Natural killer cell treated with Interleukin-12 subunit alpha and Interleukin-12 subunit beta and Interleukin-15 and Interleukin-18, amount 100 ng/mL, for 72 hours (primary cell): ENCODE measurements at places on chromosomes 12 and 14. TPM values are rescaled to one million over a fixed set of nuclear protein-coding genes. Genes with fewer than 3 reads are reported as not detected.

Gene MORN3
- total RNA-seq, result 0.43 TPM

Gene AKAP3
- 0.86 TPM for total RNA-seq

Gene EXOC3L4
- total RNA-seq, result not detected

Gene LRR1
- total RNA-seq, result 48.4 TPM

Gene GLIPR1L1
- not detected for total RNA-seq

Gene BCAT1
- total RNA-seq, result 14.5 TPM

Gene MLEC
- 115 TPM for total RNA-seq

GRCh38 chr14:53042480-53042879 lies 91.6 kb upstream of the FERMT2 start:
- peaks cover 39% of the 10 kb centered on the region for H3K36me3 ChIP-seq
- no peak overlapping the region for H3K4me3 ChIP-seq
- no peaks in the 10 kb centered on the region for H3K4me1 ChIP-seq
- no peak for DNase-seq
- H3K27ac ChIP-seq, result no peak overlapping the region

- no peak overlapping the region for H3K27ac ChIP-seq
- H3K4me3 ChIP-seq, result no peak overlapping the region
- no peaks in the 10 kb centered on the region for H3K4me1 ChIP-seq
- peaks cover 6% of the 10 kb centered on the region for H3K36me3 ChIP-seq
- no peak for DNase-seq
Observed at GRCh38 chr14:93923626-93924025, 3.5 kb upstream of the FAM181A start.

DNA sequence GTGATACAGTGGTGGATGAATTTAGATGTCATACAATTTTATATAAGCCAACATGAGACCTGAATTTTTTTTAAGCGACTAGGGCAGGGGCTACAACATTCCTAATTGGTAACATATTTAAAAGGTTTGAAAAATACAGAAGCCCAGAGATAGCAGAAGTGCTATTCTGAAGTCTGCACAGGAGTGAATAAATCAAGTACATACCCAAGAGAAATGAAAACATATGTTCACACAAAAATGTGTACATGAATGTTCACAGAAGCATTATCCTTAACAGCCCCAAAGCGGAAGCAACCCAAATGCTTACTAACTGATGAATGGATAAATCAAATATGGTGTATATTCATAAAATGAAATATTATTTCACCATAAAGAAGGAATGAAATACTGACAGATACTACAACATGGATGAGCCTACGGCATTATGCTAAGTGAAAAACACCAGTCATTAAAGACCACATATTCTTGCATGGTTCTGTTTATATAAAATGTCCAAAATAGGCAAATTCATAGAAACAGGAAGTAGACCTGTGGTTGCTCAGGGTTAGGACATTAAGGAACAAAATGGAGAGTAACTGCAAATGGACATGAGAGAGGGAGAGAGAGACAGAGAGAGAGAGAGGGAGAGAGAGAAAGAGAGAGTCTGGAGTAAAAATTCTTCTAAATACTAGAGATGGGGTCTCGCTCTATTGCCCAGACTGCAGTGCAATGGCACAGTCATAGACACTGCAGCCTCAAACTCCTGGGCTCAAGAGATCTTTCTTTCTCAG lies 28.0 kb upstream of the GXYLT1 start:
- peaks cover 29% of the 10 kb centered on the region for H3K4me1 ChIP-seq
- DNase-seq, result no peak
- peaks cover 19% of the 10 kb centered on the region for H3K36me3 ChIP-seq
- no peak overlapping the region for H3K4me3 ChIP-seq
- H3K27ac ChIP-seq, result no peak overlapping the region
- no peaks in the 10 kb centered on the region for H3K27me3 ChIP-seq

DNA sequence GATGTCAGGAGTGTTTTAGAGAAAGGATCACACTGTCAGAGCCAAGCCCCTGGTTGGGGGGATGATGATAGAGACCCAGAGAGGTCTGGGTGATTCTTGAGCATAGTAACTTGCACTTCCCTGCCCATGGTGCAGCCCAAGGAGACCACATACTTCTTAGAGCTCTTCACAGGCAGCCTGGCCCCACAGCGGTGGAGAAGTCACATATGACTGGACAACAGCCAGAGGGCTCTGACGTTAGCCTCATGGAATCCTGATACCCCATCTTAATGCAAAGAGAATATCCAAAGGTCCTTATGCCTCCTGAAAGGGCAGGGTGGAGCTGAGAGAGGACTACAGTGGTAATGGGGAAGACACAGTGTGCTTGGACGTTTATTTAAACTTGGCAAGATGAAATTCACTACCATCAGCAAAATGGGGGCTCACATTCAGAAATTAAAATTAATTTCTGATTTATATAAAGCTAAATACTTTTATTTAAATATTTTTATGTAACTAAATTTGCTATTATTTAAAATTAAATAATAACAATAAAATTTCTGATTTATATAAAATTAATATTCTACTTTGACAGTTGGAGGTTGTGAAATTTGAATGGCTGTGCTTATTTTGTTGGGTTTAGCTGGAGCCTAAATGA lies 131.3 kb downstream of the KTN1 start:
- H3K36me3 ChIP-seq, result no peaks in the 10 kb centered on the region
- no peak overlapping the region for H3K27ac ChIP-seq
- DNase-seq, result no peak
- no peaks in the 10 kb centered on the region for H3K27me3 ChIP-seq
- no peak overlapping the region for H3K4me3 ChIP-seq

DNA sequence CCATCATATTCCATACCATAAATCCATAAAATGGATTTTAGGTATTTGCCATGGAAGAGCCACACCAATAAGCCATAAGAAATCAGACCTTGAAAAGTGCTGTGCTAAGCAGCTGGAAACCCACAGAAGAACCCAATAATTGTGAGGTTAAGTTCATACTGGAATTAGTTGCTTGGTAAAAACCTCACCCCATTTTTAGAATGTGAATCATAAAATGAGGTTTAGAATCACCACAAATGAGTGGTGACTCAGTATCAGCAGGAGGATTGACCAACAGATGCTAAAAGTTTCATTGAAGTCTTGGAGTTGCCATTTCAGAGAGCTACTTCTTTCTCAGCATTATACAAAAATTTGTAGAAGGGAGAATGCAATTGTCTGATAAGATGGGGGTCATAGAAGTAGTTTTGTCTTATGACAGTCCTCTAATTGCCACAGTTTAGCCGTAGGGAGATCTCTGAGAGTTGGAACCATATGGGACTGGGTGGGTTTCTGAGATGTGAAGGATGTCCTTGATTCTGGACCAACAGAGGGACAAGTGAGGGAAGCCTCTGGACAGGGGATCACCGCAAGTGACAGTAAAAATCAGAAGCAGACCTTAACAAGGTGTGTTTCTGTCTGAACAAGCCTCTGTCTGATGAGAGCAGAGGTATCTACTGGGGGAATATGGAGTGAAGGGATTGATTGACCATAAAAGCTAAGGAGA lies 1.4 kb upstream of the STON2 start:
- H3K36me3 ChIP-seq, result no peaks in the 10 kb centered on the region
- H3K27me3 ChIP-seq, result peaks cover 12% of the 10 kb centered on the region
- peak overlapping the region; percentile 28 for H3K4me3 ChIP-seq
- no peak for DNase-seq
- peaks cover 21% of the 10 kb centered on the region for H3K4me1 ChIP-seq

DNA sequence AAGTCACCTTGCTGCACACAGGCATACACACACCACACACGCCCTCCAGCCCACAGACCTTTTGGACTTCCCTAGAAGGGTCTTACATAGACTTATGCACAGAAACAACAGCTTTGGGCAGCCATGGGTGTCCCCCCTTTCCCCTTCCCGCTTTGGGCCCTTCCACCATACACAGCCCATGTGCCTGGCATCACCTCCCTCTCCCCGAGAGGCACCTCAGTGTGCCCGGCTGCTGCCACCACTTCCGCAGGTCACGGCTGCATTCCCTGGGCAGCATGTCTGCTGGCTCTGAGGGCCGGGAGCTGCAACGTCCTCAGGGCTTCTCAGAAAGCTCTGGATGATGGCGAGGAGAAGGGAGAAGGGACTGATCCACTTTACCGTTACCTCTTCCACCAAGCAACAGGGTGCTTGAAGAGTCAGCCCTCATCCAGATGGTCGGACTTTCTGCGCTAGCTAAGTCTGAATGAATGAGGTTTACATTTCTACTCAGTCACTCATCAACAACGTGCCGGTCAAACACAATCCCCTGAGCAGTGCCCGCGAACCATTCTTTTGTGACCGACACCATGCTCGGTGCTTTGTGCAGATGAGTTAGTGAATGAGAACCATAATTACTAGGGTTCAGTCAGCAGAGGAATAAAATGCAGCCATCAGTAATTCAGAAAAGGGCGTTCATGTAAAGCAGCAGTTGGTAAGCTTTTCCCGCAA lies 72.2 kb upstream of the BCL11B start:
- H3K36me3 ChIP-seq, result no peaks in the 10 kb centered on the region
- no peaks in the 10 kb centered on the region for H3K4me1 ChIP-seq
- H3K27me3 ChIP-seq, result peaks cover 13% of the 10 kb centered on the region
- no peak overlapping the region for H3K4me3 ChIP-seq

GRCh38 chr12:18320036-18320617 lies 58.8 kb downstream of the PIK3C2G start:
- no peak for DNase-seq
- no peaks in the 10 kb centered on the region for H3K4me1 ChIP-seq
- no peaks in the 10 kb centered on the region for H3K27me3 ChIP-seq
- no peaks in the 10 kb centered on the region for H3K36me3 ChIP-seq
- no peak overlapping the region for H3K4me3 ChIP-seq

GRCh38 chr12:12428961-12429657 lies 72.2 kb downstream of the BORCS5 start:
- H3K4me3 ChIP-seq, result no peak overlapping the region
- no peak for DNase-seq
- peaks cover 15% of the 10 kb centered on the region for H3K36me3 ChIP-seq
- H3K27me3 ChIP-seq, result no peaks in the 10 kb centered on the region

- H3K27ac ChIP-seq, result no peak overlapping the region
- no peaks in the 10 kb centered on the region for H3K36me3 ChIP-seq
- no peaks in the 10 kb centered on the region for H3K4me1 ChIP-seq
- no peak for DNase-seq
Observed at GRCh38 chr12:18323159-18323558, 61.8 kb downstream of the PIK3C2G start.

DNA sequence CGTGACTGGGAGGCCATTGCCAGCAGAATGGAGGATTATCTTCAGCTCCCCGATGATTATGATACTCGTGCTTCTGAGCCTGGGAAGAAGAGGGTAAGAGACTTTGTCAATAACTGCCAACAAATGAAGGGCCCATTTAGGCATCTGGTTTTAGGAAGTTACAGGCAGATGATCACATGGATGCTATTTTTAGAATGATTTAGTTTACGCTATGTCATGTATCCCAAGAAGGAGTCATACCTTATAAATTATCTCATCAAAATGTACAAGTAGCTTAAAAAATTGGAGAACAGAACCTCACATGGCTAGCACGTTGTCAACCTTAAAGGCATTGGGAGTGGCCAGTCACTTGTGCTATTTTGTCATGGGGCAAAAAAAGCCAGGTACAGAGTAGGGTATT lies 46.7 kb downstream of the PROX2 start:
- no peak for DNase-seq
- H3K27ac ChIP-seq, result no peak overlapping the region
- H3K4me3 ChIP-seq, result no peak overlapping the region
- peaks cover 19% of the 10 kb centered on the region for H3K36me3 ChIP-seq

DNA sequence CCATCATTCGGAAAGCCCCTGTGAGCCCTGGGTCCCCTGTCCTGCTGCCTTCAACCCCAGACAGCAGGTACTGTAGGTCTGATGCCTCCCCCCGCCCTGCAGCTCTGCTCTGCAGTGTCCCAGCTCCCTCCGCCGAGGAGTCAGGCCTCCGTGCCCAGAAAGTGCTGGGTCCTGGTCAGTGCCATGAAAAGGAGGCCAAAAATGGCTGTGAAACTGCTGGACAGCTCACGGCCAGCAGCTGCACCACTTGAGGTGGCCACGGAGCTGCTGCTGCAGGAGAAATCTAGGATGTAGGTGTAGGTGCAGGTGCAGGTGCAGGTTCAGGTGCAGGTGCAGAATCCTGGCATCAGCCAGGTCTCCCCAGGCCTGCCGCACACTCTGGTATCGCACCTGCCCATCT lies 196.1 kb downstream of the SLC15A4 start:
- DNase-seq, result no peak
- H3K4me3 ChIP-seq, result no peak overlapping the region
- no peaks in the 10 kb centered on the region for H3K36me3 ChIP-seq
- peaks cover 6% of the 10 kb centered on the region for H3K27me3 ChIP-seq
- no peaks in the 10 kb centered on the region for H3K4me1 ChIP-seq

- H3K4me1 ChIP-seq, result no peaks in the 10 kb centered on the region
- no peaks in the 10 kb centered on the region for H3K27me3 ChIP-seq
- no peaks in the 10 kb centered on the region for H3K36me3 ChIP-seq
- H3K4me3 ChIP-seq, result no peak overlapping the region
- H3K27ac ChIP-seq, result no peak overlapping the region
- DNase-seq, result no peak
Observed at GRCh38 chr12:29306266-29306665, 74.7 kb downstream of the ERGIC2 start.

GRCh38 chr12:1443421-1444141 lies 150.8 kb downstream of the FBXL14 start:
- H3K36me3 ChIP-seq, result no peaks in the 10 kb centered on the region
- DNase-seq, result no peak
- no peaks in the 10 kb centered on the region for H3K27me3 ChIP-seq
- H3K4me1 ChIP-seq, result no peaks in the 10 kb centered on the region
- no peak overlapping the region for H3K4me3 ChIP-seq

DNA sequence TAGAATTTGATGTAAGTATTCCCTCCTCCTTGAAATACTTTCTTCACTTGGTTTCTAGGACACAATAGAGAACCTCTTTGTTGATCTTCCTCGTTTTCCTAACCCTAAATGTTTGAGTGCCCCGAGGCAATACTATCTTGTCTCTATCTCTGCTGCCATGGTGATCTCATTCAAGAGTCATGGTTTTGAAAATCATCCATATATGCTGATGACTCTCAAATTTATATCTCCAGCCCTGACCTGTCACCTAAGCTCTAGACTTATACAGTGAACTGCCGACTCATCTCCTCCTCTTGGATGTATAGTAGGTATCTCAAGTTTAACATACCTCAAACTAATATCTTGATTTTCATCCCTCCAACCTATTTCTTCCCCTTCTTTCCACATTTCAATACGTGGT lies 71.4 kb downstream of the RIC8B start:
- no peaks in the 10 kb centered on the region for H3K36me3 ChIP-seq
- no peak overlapping the region for H3K27ac ChIP-seq
- H3K27me3 ChIP-seq, result no peaks in the 10 kb centered on the region
- no peak overlapping the region for H3K4me3 ChIP-seq
- no peak for DNase-seq

DNA sequence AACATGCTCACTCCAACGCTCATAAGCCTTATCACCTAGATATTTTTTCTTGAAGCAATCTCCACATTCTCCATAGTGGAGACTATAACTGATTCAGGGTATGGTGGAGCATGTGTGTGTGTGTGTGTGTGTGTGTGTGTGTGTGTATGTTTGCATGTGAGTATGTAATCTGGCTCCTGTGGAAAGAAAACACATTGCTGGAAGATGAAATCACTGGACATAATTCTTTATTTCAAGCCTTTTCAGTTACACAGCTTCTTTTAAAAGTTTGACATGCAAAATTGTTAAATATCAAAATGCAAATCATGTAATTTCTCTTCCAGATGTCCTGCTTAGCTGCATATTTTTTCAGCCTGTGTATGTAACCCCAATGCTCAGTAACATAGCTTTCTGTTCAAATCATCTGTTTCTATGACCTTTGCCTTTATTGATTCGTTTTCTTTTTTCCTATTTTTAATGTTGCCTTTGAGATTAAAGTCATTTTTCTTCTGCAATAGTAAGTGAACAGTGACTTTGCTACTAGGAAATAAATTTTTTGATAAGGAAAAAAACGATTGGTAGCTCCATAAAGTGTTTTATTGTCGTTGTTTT lies 80.5 kb upstream of the BTG1 start:
- no peak for DNase-seq
- H3K4me3 ChIP-seq, result no peak overlapping the region
- H3K27ac ChIP-seq, result no peak overlapping the region

- H3K4me1 ChIP-seq, result no peaks in the 10 kb centered on the region
Observed at GRCh38 chr14:66140213-66140918, 345.8 kb upstream of the CCDC196 start.
